Fibroblast of skin of left biceps (primary cell): ENCODE measurements at places on chromosomes 12 and 14.
A peak's percentile ranks its signal among the peaks of the same experiment; 100 is the strongest.

GRCh38 chr12:68779280-68779679 is 28.7 kb upstream of the MDM2 start:
- DNase-seq, result no peak

DNA sequence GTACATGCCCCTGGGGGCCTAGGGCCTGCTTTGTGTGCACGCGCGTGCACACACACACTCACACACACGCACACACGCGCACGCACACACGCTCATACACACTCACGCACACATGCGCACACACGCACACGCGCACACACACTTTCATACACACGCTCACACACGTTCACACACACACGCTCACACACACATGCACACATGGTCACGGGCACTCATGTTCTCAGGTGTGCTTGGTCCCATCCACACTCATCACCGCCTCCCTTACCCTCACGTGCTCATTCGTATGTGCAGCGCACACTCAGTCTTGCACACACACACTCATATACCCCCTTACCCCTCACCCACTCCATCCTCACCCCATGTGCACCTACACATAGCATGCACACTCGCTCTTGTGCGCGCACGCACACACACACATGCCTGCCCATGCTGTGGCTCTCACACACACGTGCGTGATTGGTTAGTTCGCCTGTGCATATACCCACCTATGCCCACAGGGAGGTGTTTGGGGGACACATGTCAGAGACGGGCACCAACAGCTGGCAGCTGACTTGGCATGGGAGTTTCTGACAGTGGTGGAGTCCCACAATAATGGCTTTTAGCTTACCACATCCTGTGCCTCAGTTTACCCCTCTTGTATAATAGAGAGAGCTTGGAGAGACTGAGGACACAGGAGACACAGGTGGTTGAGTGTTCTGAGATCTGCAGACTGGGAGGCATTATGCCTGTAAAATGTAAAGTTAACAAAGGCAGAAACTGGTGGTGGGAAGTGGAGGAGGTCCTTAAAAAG is 28.7 kb downstream of the TSPAN9 start:
- no peak for DNase-seq

DNA sequence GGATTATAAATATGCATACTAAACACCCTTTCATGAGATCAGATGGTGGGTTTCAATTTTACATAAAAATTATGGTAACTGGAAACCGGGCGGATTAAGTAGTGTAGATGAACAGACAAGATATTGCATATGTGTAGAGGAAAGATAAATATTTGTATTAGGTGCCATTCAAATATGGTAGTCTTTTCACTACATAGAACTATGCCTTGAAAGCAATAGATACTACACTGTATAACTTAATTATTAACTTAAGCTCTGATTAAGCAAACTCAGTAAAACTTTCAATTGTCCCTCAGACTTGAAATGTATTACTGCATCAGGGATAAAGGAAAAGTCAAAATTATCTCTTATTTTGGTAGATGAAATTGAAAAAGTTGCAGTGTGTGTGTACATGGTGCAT is 1.9 kb downstream of the PTPN21 start:
- DNase-seq, result no peak

DNA sequence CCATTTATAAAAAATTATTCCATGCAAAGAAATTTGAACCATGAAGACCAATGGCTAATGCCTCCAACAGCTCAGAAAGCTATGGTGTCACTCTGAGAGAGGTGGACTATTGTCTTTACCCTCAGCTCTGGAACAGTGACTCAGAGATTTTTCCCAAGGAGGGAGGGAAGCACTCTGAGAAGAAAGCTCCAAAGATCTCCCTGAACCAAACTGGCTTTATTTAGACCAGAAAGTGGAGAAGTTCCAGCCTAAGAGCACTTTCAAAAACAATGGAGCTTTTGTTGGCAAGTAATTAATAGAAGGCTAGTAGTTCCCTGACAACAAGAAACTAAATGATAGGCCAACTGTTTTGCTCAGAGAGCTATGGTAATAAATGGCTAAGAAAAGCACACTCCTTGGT is 599.9 kb upstream of the MDGA2 start:
- no peak for DNase-seq

DNA sequence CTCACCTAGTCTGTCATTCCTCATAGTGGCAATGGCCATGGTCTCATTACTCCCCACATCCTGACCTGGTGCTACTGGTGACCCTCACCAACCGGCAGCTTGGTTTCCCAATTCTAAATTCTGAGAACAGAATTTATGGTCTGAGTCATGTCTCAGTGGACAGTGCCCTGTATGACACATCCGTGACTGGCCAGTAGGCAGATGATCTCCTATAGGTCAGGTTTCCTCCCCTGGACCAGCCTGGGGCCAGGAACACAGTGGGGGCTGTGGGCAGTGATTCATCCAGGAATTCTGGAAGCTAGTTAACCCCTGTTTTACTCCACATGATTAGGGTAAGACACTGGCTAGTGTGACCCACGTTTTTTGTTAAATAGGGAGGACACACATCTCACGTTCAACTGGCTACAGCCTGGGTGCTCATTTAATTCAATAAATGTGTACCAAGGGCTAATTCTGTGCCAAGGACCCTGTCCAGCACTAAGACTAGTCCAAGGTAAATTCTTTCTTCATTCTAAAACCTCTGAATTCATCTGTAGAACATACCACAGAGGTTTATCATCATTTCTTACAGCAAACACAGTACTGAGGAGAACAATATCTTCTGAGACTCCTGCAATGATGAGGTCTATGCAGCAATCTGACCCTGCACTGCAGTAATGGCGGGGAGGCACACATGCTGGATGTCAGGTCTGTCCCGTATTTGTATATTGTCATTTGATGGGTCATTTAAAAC is 249.6 kb upstream of the TBX3 start:
- DNase-seq, result peak; percentile 33

DNA sequence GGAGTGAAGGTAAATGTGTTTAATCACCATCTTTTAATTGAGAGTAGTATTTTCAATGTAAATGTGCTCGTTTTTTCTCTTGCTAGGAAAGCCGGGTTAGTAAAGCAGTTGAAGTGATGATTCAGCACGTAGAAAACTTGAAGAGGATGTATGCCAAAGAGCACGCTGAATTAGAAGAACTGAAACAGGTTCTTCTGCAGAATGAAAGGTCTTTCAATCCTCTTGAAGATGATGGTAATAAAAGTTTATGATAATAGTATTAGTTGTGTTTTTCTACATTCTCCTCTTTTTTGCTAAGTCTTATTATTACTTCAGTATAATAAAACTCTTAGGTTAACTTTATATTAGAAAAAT is 93.9 kb downstream of the DNAI7 start:
- DNase-seq, result no peak

- DNase-seq, result no peak
Measured at GRCh38 chr12:16473610-16474326, 126.3 kb downstream of the MGST1 start.

DNA sequence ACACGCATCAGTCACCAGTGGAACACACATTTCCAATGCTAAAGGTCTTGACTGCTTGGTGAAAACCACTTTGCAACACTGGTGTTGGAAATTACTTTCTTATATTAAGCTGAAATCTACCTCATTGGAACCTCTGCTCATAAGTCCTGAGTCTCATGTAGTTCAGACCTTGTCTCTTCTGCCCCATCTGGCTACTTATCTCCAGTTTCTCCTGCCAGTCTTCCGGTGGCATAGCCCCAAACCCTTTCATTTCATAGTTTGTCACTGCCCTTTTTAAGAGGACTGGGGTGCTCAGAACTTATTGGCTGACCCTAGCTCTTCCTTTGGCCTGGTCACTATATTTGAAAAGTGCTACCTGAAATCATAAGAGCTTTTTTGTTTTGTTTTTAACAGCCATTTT is 43.7 kb downstream of the HELB start:
- no peak for DNase-seq

DNA sequence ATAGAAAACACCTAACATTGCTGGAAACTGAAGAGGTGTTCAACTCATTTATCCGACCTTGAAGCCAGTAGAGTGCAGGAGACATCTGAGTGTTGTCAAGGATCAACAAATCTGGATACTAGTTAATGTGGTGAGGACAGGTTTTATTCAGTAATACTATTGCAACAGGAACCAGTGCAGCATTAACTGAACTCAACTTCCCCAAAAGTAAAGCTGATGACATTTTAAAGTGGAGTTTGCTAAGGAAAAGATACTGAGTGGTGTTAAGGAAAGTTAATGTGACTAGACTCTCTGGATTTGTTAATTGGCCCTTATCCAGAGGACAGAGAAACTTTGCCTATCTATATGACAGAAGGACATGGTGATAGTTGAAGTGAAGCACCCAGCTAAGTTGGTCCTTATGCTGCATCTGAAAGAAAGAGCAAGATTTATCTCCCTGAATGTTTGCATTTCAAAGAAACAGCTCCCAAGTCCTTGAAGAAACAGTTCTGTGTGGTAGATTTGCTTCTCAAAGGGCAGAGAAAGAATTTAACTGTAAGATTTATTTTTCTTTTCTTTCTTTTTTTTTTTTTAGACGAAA is 1.2 kb upstream of the CLEC7A start:
- DNase-seq, result no peak

DNA sequence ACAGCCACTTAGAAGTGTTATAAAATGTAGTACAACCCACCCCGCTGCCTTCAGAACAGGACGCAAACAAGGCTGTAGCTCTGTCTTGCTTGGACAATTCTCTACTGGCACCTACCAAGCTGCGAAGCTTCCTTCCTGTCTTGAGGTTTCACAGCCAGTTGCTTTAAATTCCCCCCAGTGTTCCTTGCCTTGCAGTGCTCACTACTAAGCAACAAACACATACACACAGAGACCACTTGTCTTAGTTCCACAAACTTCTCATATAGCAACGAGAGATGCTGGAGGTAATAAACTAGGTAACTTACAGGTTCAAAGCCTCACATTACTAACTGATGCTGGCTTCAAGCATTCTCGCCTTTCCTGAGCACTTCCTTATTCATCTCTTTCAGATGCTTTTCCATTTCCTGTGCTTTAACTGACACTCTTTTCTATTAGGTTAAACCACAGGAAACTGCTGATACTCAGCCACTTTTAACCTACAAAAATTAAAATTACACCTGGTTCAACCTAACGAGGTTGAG is 91.5 kb upstream of the PTGDR start:
- DNase-seq, result no peak

- DNase-seq, result no peak
Measured at GRCh38 chr12:6635856-6636531, at the start of gene LPAR5. LPAR5 (minus strand) TSS chr12:6635959; CDS start chr12:6621248, 14,711 bp downstream.

- no peak for DNase-seq
Measured at GRCh38 chr14:44745371-44745770, 216.4 kb downstream of the KLHL28 start.

- DNase-seq, result no peak
Measured at GRCh38 chr12:131364903-131365820, 345.7 kb upstream of the SFSWAP start.

- DNase-seq, result no peak
Measured at GRCh38 chr12:6452245-6452943, 552 bp downstream of the TAPBPL start.

GRCh38 chr14:75428230-75429104 is 645 bp downstream of the JDP2 start:
- no peak for DNase-seq

DNA sequence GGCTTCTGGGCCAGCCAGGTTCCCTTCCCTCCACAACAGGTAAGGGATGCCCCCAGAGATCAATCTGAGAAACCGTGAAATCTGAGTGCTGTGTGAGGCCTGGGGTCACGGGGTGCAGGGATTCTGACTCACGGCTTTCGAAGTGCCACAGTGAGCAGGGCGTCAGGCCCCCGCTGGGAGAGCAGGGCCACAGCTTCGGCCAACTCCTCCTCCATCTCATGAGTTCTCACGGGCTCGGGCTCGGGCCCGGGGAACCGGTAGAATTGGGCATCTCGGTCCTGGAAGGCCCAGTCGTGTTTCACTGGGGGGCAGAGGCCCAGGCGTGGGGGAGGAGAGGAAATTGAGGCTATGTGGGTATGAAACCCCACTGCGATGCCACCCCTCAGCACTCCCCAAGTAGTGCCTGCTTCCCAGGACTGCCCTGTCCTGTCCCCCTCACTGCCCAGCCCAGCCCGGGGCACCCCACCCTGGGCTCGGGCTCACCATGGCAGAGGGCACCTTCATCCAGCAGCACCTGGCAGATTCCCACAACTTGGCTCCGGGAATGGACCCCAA is 7.7 kb downstream of the RAPGEF3 start:
- no peak for DNase-seq

DNA sequence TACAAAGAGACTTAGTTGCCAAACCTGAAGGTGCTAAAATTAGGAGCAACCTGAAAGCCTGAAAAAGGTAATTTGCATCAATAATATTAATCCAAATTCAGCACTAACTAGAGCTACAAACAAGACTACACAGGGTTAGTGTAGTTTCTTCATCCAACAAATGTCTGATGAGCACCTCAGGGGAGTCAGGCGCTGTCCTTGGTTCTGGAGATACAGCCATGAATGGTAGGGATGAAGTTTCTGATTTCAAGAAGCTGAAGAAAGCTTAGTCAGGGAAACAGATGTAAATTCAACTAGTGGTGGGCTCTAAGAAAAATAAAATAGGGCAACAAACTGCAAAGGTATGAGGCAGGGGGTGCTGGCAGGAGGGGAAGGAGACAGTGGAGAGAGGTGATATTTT is 266.3 kb downstream of the GLT1D1 start:
- DNase-seq, result no peak

DNA sequence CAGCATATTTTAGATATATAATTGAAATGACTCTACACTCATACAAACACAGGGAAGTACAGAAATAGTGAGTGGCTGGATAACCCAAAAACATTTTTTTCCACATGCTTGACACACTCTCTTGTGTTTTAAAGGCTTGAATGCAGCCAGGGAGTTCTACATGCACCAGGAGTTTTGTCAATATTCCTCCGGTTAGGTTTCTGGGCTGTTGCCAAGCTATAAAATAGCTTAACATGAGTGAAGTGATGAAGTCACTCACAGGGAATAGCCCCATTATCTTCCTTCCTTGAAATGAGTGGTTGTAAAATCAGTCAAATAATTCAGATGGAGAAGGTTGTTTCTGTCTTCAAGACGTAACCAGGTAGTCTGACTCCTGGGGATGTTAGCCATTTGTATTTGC is 582.7 kb downstream of the SLC6A15 start:
- peak; percentile 8 for DNase-seq

DNA sequence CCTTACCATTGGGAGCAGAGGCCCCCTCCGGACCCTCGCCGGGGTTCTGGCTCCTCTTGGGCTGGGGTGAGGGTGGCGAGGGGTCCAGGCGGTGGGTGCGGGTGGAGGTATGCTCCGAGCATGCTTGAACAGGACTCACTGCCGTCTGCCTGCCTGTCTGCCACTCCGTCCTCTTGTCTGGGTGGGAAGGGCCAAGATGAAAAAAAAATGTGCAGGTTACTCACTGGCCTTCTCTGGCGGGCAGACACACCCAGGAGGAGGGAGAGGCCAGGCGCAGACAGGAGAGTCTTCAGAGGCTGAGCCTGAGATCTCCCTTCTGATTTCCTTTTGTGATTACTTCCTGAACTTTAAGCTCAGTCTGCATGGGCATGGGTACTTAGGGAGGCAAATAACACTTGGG is 76.1 kb downstream of the STON2 start:
- DNase-seq, result no peak

- no peak for DNase-seq
Measured at GRCh38 chr14:72528863-72529175, 365.1 kb downstream of the DPF3 start.
